ENCODE measurements at places on chromosomes 3 and 15.

DNA sequence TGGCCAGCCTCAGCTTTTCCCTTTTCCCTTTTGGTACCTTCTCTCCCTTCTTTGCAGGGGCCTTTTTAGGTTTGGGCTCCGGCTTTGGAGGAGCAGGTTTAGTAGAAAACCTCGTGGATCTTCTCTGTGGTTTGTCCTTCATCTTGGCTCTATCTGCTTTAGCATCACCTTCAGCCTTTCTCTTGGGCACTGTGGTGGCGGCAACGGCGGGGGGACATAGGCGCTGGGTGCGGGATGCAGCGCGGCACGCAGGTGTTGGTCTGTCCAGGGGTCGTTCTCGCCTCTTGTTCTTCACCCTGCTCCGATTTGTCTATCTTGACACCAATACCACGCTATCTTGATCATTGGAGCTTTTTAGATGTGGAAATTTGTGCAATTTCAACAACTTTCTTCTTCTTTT lies 64.5 kb upstream of the SMAD3 start:
- no peak for DNase-seq

DNA sequence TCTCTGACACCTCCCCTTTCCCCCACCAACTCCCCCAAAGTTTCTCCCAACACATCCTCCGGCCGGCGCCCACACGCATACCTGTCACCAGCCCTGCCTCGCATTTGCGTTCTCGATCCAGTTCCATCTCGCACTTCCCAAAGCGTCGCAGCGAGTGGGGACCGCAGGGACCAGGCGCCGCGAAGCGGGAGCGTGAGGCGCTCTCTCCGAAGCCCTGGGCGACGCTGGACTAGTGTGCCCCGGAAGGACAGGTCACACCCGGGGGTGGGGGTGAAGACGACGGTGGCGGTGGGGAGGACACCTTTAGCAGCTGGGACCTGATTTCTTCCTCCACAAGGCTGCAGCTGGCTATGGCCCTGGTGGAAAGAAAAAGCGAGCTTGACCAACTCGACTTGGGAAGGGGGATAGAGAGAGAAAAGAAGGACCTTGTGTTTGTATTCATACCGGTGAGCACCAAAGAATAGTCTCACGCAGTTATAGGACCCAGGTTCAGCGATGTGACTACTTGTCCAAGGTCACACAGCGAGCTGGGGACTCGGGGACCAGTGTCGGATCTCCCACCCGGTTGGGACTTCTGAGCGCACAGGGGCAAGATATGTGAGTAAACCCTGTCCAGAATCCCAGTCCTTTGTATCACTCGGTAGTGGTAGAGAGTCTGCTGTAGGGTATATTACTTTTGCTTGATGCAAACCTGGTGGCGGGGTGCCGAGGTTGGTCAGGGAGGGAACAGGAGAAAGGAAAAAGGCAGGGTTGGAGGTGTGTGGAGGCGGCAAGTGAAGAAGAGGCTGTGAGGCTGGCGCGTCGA lies 607 bp upstream of the GHSR start:
- DNase-seq, result no peak

DNA sequence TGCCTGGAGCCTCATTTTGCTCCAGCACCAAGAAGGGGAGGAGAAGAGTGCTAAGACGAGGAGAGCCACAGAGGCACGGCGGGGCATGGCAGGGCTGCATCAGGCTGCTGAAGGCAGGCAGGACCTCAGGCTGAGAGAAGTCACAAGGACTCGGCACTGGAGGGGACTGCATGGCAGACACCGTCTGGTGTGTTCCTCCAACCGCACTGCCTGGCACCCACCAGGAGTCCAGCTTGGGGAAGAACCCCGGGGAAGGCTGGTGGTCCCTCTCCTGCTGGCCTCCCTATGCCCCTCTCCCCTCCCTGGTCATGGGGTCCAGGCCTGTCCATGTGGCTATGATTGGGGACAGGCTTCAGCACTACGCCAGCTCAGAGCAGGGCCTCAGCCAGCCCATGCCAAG lies 153.2 kb upstream of the MEF2A start:
- DNase-seq, result no peak

DNA sequence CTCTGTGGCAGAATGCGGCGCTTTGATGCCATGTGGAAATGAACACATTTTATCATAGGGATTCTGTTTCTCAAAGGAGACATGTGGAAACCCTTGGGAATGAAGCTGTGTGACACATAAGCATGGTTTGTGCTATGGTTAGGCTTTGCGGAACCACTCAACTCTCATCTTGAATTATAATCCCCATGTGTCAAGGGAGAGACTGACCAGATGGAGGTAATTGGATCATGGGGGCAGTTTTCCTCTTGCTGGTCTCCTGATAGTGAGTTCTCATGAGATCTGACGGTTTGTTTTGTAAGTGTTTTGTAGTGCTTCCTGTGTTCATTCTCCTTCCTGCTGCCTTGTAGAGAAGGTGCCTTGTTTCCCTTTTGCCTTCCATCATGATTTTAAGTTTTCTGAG lies 1109.2 kb upstream of the ALCAM start:
- no peak for DNase-seq

- DNase-seq, result no peak
Measured at GRCh38 chr15:89772932-89773583, 3.1 kb upstream of the MESP2 start.

- no peak for DNase-seq
Measured at GRCh38 chr3:123831420-123831819, 52.7 kb downstream of the MYLK start.

DNA sequence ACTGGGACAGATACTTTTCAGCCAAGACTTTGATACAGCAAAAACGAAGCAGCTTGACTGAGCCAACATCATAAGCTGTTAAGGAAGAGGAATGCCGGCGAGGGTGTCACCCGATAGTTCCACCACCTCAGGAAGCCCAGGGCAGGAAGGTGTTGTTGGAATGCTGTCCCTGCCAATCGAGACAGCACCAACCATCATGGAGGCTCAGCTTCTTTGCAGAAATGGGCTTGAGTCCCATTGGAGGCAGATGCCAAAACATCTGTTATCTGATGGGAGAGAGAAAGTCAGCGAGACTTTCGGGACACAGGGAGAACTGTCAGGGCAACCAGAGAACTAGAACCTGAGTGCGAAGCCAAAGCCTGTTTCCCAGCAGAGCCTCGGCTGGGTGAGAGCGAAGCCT lies 50.7 kb downstream of the CA12 start:
- no peak for DNase-seq

DNA sequence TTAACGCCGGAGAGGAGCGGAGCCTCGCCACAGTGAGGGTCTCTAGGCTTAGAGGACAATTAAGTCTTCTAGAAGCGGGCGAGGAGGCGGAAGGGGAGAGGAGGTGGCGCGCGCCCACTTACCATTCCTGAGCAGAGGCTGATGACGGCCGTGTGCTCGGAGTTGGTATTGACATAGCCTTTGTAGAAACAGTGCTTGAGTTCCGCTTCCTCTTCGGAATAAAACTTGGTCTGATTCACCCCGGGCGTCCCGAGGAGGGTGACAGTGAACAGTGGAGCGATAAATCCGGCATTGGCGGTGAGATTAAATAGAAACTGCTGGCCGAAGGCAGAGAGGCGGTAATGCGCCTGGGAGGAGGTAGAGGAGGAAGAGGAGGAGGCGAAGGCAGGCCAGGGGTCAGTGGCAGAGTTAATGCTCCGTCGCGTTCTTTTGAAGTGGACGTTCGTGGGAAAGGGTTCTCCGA lies 1.3 kb downstream of the ADAMTS9 start:
- DNase-seq, result peak; percentile 5

DNA sequence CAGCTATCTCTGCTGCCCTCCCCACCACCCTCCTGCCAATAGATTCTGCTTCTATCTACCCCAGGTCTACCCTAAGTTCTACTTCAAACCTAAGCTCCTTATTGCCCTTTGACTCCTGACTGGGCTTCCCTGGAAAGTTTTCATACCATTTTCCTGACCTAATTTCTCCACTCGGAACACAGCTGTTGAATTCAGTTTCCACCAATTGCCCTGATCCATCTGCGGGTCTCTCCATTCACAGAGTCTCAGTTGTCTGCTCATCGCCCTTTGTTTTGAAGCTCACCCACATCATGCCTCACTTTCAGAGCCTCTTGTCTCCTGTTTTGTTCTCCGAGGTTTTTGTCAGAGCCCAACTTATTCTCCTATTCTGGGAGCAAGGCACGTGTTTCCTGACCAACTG lies 56.8 kb upstream of the ABI3BP start:
- DNase-seq, result no peak

DNA sequence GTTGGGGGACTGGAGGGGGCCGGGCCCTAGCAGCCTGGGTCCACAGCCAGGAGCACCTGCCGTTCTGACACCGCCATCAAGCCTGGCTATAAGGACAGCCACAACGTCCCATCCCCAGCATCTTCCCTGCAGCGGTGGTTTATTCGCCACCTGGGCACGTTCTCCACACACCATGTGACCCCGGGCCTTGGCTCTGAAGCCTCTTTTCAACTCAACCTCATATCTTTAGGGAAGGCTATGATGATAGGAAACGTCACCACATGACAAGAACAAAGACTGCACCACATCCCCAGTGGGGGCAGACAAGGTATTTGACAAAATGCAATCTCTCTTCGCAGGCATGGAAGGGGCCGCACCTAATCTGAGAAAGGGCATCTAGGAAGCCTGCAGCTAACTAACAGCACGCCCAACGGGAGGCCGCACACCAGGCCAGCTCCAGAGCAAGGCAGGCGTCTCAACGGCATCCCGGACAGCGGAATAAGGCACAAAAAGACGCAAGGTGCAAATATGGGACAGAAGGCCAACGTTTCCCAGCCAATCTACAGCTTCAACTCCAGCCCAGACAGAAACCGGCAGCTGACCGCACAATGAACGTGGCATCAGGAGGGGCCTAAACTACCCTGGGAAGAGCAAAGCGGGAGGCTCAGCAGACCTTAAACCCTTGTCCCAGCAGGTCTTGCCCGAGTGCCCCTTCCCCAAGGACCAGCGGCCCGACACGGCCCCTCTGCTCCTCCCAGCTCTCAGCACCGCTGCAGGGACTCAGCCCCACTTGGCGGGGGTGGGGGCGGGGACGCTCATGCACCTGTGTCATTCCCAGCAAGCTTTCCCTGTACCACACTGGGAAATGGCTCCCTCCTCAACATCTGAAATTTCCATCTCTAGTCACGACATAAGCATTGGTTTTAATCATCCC lies 41.9 kb downstream of the NIPA2 start:
- DNase-seq, result no peak

DNA sequence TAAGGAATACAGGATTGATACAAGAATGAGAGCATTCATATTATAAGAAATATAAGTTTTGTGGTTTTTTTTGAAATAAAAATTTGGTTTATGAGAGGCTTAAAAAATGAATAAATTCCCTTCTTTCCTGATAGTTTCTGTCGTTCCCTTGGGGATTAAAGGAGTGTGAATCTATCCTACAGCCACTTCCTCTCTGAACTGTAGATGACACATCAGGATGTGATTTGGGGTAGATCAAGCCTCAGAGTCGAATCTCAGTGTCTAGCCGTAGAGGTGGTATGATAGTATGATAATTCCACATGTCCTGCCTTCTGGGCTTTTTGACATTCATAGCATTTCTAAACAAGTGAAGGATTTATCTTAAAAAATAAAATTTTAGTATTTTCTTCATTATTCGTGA lies 343.1 kb downstream of the LPP start:
- no peak for DNase-seq

GRCh38 chr15:79071901-79072300 lies 18.7 kb downstream of the RASGRF1 start:
- no peak for DNase-seq

GRCh38 chr3:48516571-48516970 lies 12.6 kb upstream of the SHISA5 start:
- DNase-seq, result no peak

GRCh38 chr15:70474471-70475406 lies 288.6 kb downstream of the UACA start:
- DNase-seq, result peak; percentile 90

GRCh38 chr3:151625086-151625485 lies 108.6 kb upstream of the AADACL2 start:
- DNase-seq, result no peak

GRCh38 chr15:78944202-78944625 lies 632 bp downstream of the CTSH start:
- DNase-seq, result no peak

DNA sequence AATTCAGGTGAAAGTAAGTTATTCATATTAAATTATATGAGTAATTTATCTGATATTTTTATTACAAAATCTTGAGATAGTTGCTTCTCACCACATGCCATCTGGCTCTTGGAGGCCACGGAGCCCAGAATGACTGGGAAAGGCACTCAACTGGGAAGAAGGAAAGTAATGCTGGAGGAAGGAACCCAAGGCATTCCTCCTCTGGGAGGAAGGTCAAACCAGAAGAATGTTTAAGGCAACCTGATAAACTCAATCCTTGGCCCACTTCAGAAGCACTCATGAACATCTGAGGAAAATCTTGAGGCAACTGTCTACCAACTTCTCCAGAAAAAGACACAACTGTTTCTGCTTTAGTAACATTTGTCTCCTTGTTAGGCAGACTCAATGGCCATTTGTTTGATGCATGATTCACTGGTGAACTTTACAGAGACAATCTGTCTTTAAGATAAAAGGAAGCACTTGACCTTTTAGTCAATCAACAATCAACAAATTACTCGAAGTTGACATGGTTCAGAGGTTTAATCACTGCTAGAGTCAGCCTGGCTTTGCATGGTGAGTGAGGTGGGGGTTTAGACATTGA lies 261.4 kb upstream of the MME start:
- DNase-seq, result no peak

- DNase-seq, result no peak
Measured at GRCh38 chr15:44873103-44873502, 83.4 kb upstream of the TERB2 start.

- no peak for DNase-seq
Measured at GRCh38 chr3:10108091-10108490, at the start of gene FANCD2OS. Gene FANCD2OS (minus strand): TSS chr3:10108255. CDS start chr3:10104774, 3,481 bp downstream.

DNA sequence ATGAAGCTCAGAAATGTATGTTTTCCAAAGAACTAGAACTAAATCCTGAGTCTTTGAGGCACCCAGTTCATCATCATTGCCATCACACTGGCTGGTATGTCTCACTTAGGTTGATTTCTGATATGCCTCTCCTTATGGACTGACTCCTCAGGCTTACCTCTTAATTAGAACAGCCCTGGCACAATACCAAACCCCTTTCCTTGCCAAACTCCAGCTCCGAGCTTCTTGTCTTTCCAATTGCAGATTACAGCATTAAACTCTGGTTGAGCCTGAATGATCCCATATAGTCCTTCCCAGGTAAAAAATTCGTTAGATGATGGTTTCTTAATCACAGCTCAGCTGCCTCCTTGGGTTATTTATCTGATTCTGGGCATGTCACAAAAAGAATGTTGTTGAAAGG lies 66.3 kb downstream of the RTP4 start:
- no peak for DNase-seq

GRCh38 chr3:13138833-13139145 lies 65.6 kb upstream of the IQSEC1 start:
- DNase-seq, result no peak

- DNase-seq, result peak; percentile 79
Measured at GRCh38 chr15:73560501-73561117, 72.6 kb downstream of the NPTN start.

DNA sequence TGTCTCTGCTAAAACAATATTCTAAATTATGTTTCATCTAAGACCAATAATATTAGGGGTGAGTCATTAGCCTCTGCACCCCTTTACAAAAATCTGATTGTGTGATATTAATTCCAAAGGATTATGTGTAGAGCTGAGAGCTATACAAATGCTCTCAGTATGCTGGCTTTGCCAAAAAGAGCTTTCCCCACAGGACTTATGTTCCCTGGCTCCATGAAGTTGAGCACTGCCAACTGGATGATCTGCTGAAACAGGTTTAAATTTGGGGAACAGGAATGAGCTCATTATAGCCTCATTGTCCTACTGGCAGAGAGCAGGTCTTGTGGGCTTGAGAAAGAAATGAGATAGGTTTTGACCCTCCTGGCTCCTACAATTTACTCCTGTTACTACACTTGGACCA lies 347.8 kb upstream of the LMCD1 start:
- no peak for DNase-seq
